PC-3 (cell line): ENCODE measurements at places on chromosomes 5 and 9. TPM values are rescaled to one million over a fixed set of nuclear protein-coding genes. Genes with fewer than 3 reads are reported as not detected.

ABO gene
- total RNA-seq, result not detected in 2 replicates

RNF208 gene
- total RNA-seq, result 1.7 and 2.8 TPM in 2 replicates

- H3K27me3 ChIP-seq, result no peaks in the 10 kb centered on the region
- DNase-seq, result peak; percentile 92
- peak overlapping the region; percentile 14; the same call in 1 of the 2 replicates for H3K4me3 ChIP-seq
- no peaks in the 10 kb centered on the region for H3K36me3 ChIP-seq
These were observed 5.9 kb upstream of the LARS1 start for GRCh38 chr5:146188358-146188757.

DNA sequence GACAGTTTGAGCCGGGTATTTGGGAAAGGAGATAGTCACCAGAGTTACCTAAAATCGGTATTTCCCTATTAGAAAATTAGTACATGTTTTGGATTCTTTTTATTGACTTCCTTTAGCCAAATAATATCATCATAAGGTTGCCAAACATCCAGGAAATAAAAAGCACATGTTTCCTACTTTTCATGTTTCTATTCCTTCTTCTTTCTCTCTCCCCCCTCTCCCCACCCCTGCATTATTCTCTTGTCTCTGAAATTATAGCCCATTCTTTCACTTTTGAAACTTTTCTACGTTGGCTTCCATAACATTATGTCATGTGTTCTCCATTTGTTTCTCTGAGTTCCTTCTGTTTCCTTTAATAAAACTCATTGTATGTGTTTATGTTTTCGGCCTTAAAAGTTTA is 161.9 kb downstream of the ALDH1A1 start:
- no peak for DNase-seq
- no peaks in the 10 kb centered on the region for H3K36me3 ChIP-seq
- H3K4me3 ChIP-seq, result no peak overlapping the region
- H3K27me3 ChIP-seq, result no peaks in the 10 kb centered on the region

GRCh38 chr5:134543820-134544614 is 18.5 kb downstream of the JADE2 start:
- no peaks in the 10 kb centered on the region for H3K27me3 ChIP-seq
- no peak for DNase-seq
- no peak overlapping the region for H3K4me3 ChIP-seq
- H3K4me1 ChIP-seq, result peaks cover 8% of the 10 kb centered on the region; the same call in 1 of the 2 replicates
- peaks cover 8% of the 10 kb centered on the region for H3K36me3 ChIP-seq

GRCh38 chr5:142626099-142626498 is 59.8 kb downstream of the FGF1 start:
- no peak overlapping the region for H3K4me3 ChIP-seq
- peaks cover 11% of the 10 kb centered on the region for H3K4me1 ChIP-seq
- no peak for DNase-seq
- H3K36me3 ChIP-seq, result no peaks in the 10 kb centered on the region

DNA sequence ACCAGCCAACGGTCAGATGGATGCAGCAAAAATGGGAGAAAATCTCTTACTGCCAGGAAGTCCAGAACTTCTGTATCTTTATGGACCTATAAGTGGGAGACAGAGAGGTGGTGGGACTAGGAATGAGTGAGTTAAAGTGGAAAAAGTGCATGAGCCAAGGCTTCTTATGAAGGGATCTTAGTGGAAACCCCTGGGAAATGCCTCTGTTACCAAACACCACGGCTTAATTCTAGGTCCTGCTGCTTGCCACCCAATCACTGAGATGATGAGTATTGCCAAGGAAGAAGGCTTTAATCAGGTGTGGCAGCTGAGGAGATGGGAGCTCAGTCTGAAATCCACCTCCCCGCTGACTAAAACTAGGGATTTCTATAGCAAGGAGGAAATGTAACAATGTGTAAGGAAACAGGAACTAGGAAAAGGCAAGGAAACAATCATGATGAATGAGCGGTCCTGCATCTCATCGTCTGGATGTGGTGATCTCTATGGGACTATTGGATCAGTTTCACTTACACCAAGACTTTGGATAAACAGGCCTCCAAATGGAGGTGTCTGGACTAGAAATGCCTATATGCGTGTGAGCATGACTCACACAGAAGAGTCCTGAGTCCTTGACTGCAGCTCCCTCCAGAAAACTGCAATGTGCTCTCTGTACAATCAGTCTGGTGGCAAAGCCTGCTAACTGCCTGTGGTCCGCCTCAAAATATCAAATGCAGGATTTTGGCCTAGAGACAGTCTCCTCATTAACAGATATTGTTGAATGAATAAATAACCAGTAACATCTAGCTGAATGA is 98.2 kb upstream of the PRR16 start:
- H3K27me3 ChIP-seq, result no peaks in the 10 kb centered on the region
- no peak overlapping the region for H3K4me3 ChIP-seq
- H3K36me3 ChIP-seq, result no peaks in the 10 kb centered on the region
- no peak for DNase-seq
- no peak overlapping the region for H3K27ac ChIP-seq

GRCh38 chr5:122183788-122184170 is 54.4 kb downstream of the ZNF474 start:
- H3K4me1 ChIP-seq, result peaks cover 40% of the 10 kb centered on the region
- H3K36me3 ChIP-seq, result no peaks in the 10 kb centered on the region
- H3K27ac ChIP-seq, result peak overlapping the region; percentile 70
- no peak overlapping the region for H3K4me3 ChIP-seq

DNA sequence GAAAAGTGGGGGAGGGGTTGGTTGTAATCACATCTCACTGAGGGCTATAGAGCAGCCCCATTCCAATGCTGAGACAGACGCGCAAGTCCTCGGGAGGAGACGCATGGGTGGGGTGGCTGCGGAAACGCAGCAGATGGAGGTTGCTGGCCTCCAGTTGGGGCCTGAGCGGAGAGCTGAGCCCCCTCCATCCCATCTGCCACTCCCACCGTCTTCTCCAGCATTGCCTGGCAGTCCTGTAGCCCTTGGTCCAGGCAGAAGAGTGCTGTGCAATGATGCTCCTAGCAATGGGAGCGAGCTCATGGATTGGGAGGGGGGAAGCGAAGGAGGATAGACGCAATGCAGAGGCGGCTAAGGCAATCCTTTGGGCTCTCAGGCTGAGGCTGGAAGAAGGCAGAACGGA is 79.4 kb upstream of the GLRA1 start:
- H3K27ac ChIP-seq, result no peak overlapping the region
- no peaks in the 10 kb centered on the region for H3K36me3 ChIP-seq
- peaks cover 13% of the 10 kb centered on the region for H3K27me3 ChIP-seq
- no peak overlapping the region for H3K4me3 ChIP-seq
- no peak for DNase-seq
- no peaks in the 10 kb centered on the region for H3K4me1 ChIP-seq

DNA sequence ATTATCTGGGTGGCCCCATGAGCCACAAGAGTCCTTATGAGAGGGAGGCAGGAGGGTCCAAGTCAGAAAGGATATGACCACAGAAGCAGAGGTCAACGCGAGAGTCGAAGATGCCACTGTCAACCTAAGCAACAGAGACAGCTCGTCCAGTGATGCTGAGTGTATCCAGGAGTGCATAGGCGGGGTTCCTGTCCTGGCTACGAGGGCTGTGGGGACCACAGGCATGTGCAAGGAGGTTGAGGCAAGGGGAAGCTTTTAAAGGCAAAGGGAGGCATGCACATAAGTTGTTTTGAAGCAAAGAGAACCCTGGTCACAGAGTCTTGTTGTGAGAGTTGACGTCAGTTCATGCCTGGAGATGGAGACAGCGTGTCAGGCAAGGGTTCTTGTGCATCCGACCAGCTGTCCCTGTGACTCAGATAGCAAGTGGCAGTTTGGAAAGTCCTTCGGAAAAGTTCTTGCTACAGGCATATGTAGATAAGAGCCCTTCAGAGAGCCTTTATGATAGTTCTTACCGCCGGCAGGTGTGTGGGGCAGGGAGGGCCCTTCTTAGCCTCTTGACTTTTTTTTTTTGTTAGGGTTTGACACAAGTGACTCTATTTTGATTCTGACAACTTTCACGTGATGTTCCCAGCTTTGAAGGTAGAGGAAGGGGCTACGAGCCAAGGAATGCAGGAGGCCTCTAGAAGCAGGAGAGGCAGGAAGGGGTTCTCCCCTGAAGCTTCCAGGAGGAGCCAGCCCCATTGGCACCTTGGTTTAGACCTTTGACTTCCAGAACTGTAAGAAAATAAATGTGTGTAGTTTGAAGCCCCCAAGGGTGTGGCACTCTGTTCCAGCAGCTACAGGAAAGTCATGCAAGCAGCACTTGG is 66.0 kb upstream of the FCN1 start:
- no peak for DNase-seq
- H3K27ac ChIP-seq, result no peak overlapping the region
- H3K4me1 ChIP-seq, result no peaks in the 10 kb centered on the region

GRCh38 chr5:62606878-62607277 is 28.3 kb downstream of the LRRC70 start:
- DNase-seq, result no peak
- H3K4me3 ChIP-seq, result no peak overlapping the region
- peaks cover 3% of the 10 kb centered on the region; the same call in 1 of the 2 replicates for H3K36me3 ChIP-seq
- H3K27me3 ChIP-seq, result no peaks in the 10 kb centered on the region
- no peak overlapping the region for H3K27ac ChIP-seq
- H3K4me1 ChIP-seq, result no peaks in the 10 kb centered on the region

DNA sequence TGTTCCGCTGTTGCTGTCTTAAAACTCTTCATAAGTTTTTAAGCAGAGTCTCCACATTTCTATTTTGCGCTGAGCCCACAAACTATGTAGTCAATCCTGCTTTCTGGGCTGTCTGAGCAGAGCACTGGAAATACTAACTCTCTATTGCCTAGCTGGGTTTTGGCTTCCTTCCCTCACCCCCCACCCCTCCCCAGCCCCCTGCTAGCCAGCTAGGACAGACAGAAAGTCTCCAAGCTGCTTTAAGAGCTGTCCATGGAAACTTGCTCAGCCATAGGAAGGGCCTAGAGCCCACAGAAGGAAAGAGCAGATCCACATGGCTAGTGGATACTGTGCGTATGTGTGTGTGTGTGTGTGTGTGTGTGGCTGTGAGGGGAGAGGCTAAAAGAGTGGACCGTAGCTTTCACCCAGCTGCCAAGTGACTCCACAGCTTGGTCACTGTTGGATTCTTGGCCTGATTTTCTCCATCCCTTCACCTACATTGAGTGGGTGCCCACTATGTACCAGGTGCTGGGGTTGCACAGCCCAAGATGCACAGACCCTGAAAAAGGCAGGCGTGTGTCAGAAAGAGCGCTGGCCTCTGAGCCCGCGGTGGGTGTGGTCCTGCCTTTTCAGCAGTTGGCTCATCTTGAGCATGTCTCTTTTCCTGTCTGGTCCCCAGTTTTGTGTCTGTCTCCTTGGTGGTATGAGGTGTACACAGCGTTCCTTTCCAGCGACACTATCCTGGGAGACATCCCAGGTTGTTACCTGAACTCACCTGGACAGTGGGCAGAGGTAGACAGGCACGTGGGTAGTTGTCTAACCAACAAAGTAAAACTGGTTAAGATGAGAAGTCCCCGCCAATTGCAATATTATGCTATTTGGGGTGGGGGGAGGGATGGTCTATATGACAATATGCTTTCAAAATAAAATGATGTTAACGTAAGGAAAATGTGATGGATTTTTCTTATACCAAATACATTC is 5.4 kb upstream of the NKX2-5 start:
- H3K4me3 ChIP-seq, result no peak overlapping the region
- DNase-seq, result no peak
- no peaks in the 10 kb centered on the region for H3K36me3 ChIP-seq
- no peak overlapping the region for H3K27ac ChIP-seq

GRCh38 chr9:128142061-128142460 is 7.2 kb upstream of the LCN2 start:
- H3K36me3 ChIP-seq, result no peaks in the 10 kb centered on the region
- peaks cover 49% of the 10 kb centered on the region for H3K4me1 ChIP-seq
- H3K4me3 ChIP-seq, result no peak overlapping the region
- H3K27me3 ChIP-seq, result no peaks in the 10 kb centered on the region
- peak overlapping the region; percentile 99 for H3K27ac ChIP-seq

DNA sequence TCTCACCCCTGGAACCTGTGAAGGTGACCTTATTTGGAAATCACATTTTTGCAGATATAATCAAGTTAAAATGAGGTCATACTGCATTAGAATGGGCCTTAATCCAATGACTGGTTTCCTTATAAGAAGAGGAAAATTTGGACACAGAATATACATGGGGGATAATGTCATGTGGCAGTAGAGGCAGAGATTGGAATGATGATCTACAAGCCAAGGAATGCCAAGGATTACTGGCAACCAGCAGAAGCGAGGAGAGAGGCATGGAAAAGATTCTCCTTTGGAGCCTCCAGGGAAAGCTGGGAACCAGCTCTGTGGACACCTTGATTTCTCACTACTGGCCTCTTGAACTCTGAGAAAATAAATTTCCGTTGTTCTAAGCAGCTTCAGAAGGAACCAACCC is 20.2 kb upstream of the CEP78 start:
- no peak overlapping the region for H3K27ac ChIP-seq
- H3K4me3 ChIP-seq, result no peak overlapping the region
- DNase-seq, result no peak
- H3K27me3 ChIP-seq, result no peaks in the 10 kb centered on the region

GRCh38 chr9:116260531-116260930 is 106.9 kb downstream of the PAPPA start:
- H3K36me3 ChIP-seq, result no peaks in the 10 kb centered on the region
- H3K4me1 ChIP-seq, result no peaks in the 10 kb centered on the region
- peaks cover 40% of the 10 kb centered on the region for H3K27me3 ChIP-seq
- H3K4me3 ChIP-seq, result no peak overlapping the region
- no peak overlapping the region for H3K27ac ChIP-seq

DNA sequence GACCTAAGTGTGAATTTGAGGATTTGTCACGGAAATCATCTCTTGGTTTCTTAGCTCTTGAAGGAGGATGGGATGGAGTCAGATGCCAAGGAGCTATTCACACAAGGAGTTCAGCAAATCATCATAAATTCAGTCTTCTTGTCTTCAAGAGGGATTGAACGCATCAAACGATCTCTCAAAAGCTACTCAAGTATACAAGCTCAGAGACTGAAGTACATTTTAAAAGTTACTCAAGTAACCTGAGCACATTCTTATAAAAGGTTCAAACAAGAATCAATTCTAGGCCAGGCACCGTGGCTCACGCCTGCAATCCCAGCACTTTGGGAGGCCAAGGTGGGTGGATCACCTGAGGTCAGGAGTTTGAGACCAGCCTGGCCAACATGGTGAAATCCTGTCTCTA is 21.1 kb upstream of the GOLPH3 start:
- no peaks in the 10 kb centered on the region for H3K27me3 ChIP-seq
- H3K27ac ChIP-seq, result no peak overlapping the region
- DNase-seq, result no peak
- peaks cover 17% of the 10 kb centered on the region for H3K4me1 ChIP-seq
- H3K36me3 ChIP-seq, result no peaks in the 10 kb centered on the region
- no peak overlapping the region for H3K4me3 ChIP-seq

DNA sequence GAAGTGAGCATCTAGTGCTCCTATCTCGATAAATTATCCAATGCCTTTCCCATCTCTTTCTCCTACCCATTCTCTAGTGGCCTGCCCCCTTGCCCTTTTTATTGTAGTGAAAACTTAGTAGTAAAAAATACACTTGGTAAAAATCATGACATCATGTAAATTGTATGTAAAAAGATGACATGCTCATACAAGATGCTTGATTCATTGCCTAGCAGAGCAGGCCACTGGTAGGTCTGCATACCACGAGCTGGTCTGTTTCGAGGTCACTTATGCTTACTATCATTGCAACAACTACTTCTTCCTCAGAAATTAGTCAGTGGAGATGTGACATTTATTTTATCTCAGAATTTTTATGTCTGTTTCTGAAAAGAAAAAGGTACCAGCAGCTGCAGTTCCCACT is 177.3 kb downstream of the C9orf152 start:
- no peak for DNase-seq
- no peak overlapping the region for H3K4me3 ChIP-seq
- H3K27me3 ChIP-seq, result no peaks in the 10 kb centered on the region
- H3K27ac ChIP-seq, result no peak overlapping the region
